ENCODE measurements at places on chromosomes 6 and 20.
A peak's percentile ranks its signal among the peaks of the same experiment; 100 is the strongest.

DNA sequence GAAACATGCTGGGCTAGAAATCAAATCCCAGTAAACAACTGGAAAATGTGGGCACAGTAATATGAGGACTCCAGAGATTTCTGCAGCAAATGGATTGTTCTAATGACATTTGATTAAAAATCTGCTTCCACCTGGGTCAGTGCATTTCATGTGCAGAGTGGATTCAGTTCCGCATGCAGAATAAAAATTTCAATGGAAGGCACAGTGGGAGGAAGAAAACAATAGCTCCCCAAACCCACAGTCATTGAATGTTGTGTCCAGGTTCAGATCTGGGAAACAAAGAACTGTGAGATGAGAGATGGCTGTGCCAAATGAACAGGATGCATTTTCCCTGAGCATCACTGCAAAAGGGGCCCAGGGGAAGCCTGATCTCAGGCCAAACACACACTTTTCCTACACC lies 403.1 kb downstream of the BTBD9 start:
- no peak for DNase-seq

- no peak for DNase-seq
These were observed 1.7 kb upstream of the FBXO5 start for GRCh38 chr6:152984513-152984872.

GRCh38 chr6:161010418-161010817 lies 18.8 kb downstream of the MAP3K4 start:
- DNase-seq: no peak

- no peak for DNase-seq
These were observed 1.6 kb upstream of the PCK1 start for GRCh38 chr20:57559289-57559634.

- DNase-seq: no peak
These were observed 91.2 kb upstream of the SCP2D1 start for GRCh38 chr20:18722371-18722770.

DNA sequence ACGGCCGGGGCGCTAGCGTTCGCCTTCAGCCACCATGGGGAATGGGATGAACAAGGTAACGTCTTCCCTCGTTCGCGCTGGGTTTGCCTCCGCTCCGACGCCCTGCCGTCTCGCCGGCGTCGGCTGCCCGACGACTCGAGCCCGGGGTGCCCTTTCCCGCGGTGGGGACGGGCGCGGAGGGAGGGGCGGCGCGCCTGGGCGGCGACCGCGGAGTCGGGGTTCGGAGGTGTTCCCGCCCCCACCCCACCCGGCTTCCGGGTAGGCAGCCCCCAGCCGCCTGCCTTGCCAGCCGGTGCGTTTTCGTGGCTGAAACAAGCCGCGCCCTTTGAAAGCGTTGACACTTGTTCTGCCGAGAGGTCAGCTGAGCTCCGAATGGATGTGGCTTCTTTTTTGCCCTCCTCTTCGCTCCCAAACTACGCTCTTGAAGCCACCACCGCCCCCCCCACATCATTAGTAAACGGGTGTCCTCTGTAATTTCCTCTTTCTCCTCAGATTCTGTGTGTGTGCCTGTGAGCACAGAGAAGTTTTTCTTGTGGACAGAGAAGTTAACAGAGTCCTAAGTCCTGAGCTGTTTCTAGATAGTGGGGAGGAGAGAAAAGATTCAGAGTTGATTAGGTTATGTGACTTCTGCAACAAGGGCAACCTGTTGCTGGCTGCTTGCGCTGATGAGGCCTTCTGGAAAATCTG lies 362 bp downstream of the DUSP22 start:
- DNase-seq: peak; percentile 80

DNA sequence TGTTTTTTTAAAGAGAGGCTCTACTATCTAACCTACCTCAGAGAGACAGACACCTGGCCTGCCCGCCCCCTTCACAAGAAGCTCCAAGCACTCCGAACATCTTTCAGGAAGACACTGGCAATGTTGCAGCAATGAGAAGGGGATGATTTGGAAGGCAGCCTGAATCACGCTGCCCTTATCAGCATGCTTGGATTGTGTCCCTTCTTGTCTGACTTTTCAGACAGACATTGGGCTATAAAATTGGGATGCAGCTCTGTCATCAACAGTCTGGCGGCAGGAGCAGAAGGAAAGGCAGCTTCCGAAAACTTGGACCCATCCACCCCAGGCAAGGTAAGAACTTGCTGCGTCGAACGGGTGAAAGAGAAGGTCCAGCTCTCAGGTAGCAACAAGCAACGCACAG lies 56.0 kb downstream of the CDK5RAP1 start:
- no peak for DNase-seq

DNA sequence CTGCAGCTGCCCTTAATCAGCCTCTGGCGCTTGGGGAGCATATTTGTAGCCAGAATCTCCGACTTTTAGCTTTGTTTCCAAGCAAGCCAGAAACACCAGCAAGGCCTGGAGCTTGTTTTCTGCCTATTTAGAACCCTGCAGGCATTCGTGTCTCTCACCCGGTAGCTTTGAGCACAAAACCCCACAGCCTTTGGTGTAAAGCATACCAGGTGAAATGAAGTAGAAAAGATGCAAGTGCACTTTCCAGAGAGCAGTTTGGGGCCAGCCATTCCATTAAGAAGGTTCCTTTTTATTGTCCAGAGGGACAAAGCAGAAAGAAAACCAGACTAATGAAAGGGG lies 736 bp downstream of the FAM217B start:
- no peak for DNase-seq

DNA sequence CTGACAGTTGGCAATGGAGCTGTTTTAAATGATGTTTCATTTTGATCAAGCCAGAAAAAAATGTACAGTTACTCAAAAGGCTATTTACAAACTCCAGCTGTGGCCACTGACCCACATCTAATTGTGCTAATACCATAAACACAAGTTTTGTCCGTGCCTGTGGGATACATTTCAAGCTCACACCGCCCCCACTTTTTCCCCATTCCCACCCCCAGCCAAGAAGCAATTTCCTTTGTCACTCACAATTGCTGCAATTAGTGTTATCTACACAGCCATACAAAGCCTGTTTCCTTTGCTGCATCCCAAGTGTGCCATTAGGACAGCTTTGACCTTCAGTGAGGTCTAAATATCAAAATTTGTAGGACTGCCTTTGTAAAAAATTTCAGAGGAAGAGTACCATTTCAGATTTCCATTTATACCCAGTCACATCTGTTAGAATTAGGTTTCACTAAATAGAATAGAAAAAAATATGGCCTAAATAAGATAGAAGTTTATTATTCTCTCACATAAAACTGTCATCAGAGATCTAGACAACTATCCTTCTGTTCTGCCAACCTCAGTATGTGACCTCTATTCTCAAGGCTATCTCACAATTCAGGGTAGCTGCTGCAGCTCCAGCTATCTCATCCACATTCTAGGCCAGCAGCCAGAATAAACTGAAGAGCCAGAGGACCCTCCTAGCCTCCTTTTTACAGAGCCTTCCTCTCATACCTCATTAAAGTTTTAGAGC lies 202.6 kb downstream of the NFATC2 start:
- DNase-seq: no peak

- no peak for DNase-seq
These were observed 48.9 kb downstream of the NKX2-2 start for GRCh38 chr20:21464916-21465315.

DNA sequence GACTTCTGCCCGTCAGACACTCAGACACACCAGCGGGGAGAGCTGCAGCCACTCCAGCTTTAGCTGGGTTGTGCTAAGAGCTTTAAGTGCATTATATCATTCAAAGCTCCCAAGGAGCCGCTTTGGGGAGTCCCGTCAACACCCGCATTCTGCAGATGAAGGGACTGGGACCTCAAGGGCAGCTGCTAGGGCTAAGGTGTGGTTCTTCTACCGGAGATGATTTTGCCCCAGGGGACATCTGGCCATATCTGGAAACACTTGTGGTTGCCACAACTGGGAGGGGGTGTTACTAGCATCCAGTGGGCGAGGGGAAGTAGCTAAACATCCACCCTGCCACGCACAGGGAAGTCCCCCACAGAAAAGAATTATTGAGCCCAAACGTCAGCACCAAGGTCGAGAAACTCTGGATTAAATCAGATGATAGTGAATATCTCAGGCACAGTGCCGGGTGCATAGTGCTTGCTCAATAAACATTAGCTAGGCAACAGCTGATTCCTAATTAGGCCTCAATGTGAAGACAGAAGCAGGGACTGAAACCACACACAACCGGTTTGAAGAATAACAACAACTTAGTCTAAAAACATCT lies 29.6 kb downstream of the PMEPA1 start:
- no peak for DNase-seq

- DNase-seq: no peak
These were observed 2.3 kb downstream of the HSP90AB1 start for GRCh38 chr6:44249082-44249748.

GRCh38 chr6:169803271-169803811 lies 51.9 kb downstream of the ERMARD start:
- no peak for DNase-seq

- DNase-seq: no peak
These were observed 114.7 kb downstream of the THEMIS start for GRCh38 chr6:127786109-127786508.

- no peak for DNase-seq
These were observed 54.1 kb downstream of the TULP4 start for GRCh38 chr6:158366363-158366762.

GRCh38 chr20:40265825-40266533 lies 423.1 kb downstream of the MAFB start:
- no peak for DNase-seq

GRCh38 chr6:42030585-42031506 lies 19.5 kb upstream of the TAF8 start:
- DNase-seq: no peak

DNA sequence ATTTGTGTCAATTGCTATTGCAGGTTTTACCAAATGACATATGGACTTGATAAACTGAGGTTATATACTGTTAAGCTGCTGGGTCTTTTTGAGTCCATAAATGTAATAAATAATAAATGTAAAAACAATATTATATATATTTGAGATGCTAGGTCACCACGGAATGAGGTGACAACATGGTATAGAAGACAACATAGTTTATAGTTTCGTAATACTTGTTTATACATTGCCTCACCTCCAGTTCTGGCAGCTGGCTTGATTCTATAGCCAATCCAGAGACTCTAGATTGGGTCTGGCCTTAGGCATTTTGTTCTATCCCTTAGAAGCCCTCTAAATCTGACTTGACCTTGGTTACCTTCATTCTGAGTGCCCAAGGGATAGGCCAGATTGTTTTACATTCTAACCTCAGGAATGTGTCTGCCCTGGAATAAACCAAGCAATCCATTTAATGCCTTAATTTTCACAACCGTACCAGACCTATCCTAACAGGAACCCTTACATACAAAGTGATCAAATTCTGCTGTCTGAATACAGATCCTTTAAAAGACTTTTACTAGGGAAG lies 61.5 kb upstream of the STXBP5 start:
- no peak for DNase-seq

GRCh38 chr6:2209226-2209809 lies 36.1 kb downstream of the GMDS start:
- DNase-seq: no peak

DNA sequence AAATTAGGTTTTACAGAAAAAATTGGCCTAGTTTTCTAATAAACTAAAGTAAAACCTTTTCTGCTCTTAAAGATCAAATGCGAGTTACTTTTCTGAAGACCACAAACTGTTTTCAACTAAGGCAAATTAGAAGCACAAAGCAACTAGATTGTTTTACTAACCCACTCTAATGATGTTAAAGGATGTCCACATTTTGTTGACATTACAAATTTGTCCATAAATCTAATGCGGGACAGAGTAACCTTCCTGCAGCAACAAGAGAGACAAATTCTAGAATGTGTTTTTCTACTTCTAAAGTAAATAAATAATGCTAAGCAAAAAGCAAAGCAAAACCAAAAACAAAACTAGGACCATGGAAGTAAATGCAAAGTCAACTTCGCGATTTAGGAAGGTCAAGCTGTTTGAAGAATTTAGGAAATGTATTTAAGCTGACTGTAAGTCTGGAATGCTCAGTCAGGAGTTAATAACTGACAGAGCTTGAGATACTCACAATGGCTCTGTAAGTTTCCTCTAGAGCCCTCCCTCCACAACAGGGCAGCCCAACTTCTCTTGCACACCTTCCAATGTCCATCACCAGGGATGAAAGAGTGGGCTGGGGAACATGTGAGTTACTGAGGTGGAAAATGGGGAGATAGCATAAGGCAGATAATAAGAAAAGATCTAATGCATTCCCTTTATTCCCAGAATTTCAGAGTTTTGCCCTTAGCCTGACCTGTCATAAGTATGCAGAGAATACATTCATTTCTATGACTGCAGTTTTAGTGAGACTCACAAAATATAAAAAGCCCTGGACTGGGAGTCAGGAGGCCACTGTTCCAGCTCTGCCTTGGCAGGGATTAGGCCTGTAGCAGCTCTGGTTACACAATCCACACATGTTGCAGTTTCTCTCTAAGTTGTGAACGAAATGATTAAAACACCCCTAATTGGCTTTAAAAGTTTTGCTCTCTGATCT lies 158.8 kb downstream of the FOXA2 start:
- DNase-seq: no peak

- DNase-seq: no peak
These were observed 46.1 kb upstream of the ARFGEF2 start for GRCh38 chr20:48875233-48875913.

DNA sequence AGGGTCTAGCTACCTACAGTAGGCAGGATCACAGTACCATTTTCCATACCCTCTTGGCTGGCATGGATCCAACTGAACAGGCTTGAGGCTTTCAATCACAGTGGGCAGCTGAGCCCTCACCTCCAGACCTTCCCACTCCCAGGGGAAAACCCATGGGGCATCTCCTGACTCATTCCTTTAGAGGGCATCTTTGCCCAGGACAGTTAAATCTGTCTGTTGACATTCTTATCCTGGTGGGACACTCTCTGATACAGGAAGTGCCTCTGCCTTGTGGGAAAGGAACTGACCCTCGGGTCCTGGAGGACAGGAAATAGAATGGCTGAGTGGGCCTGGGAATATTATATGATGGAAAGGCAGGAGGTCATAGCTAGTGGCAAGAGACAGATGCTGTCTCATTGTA lies 10.2 kb upstream of the EPB41L1 start:
- DNase-seq: no peak

DNA sequence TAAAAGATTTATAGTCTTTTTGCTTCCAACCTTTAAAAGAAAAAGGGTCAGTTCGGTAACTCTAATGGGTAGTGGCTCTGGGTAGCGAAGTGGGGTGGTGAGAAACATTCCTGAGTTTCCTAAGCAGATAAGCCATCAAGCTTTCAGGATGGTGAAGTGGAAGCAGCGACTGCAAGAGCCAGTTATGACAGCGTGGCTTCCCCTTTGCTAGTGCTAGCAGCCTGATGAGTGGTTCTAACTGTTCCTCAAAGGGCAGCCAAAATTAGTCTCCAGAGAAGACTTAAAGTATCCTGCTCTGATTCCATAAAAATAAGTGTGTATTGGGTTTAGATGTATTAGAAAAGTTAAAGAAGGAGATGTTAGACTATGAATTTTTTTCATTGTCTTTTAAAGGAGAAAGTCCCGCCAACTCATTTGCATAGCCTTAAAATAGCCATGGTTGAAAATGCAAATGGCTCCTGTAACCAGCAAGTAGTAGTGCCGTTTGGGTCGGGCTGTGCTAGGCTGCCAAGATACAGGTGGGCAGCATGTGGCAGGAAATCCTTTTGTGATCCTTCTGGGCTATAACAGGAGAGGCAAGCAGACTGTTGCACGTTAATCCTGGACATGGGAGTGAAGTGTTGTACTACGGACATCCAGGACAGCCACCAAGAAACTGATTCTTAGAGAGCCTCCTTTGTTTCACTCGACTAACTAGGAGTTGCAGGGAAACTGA lies 18.0 kb downstream of the ELOVL2 start:
- DNase-seq: no peak

Data from ureter (tissue), 1 donor.